Activated naive CD4-positive, alpha-beta T cell (primary cell): ENCODE measurements at places on chromosomes 6 and 20.

GRCh38 chr6:35084511-35085203 is 56.5 kb downstream of the TCP11 start:
- DNase-seq: no peak

GRCh38 chr20:3652221-3652620 is 11.0 kb downstream of the GFRA4 start:
- no peak for DNase-seq

GRCh38 chr20:56458206-56458821 is 10.1 kb upstream of the RTF2 start:
- DNase-seq: no peak

GRCh38 chr6:149771925-149772324 is 22.4 kb downstream of the PCMT1 start:
- no peak for DNase-seq

- no peak for DNase-seq
Measured at GRCh38 chr20:63151554-63152321, 64.2 kb downstream of the YTHDF1 start.

DNA sequence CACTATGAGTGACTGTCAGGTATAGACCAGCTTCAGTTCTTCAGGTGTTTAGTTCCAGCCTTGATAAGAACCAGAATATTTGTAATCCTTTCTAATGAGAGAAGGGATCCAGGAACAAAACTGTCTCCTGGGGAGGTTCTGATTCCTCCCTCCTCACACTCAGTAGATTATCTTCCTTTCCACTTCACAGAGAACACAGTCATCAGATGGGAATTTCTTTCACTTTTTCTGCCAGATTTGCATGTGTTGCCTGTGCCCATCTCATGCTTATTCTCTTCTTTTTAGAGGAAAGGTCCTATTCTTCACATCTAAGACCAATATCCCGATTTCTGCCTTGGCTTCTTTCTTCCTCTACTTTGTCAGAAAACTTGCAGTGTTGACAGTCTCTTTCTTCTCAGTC is 50.8 kb downstream of the CD109 start:
- DNase-seq: no peak

DNA sequence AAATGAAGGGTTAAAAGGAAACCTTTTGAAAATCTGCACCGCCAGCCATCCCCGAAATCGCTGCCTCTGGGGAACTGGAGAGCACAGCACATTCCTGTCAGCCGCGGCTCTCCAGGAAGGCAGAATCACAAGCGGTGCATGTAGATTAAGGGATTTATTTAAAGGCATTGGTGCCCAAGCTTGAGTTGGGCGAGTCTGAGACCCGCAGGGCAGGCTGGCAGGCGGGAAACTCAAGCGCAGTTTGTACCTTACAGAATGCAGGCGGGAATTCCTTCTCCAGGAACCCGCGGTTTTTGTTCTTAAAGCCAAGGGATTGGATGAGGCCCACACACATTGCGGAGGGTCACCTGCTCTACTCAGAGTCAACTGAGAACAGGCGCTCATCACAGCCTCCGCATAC is 10.8 kb downstream of the GPR31 start:
- no peak for DNase-seq

- DNase-seq: no peak
Measured at GRCh38 chr6:169895000-169895759, 143.8 kb downstream of the ERMARD start.

- no peak for DNase-seq
Measured at GRCh38 chr6:72824833-72825232, 203.0 kb downstream of the KCNQ5 start.

DNA sequence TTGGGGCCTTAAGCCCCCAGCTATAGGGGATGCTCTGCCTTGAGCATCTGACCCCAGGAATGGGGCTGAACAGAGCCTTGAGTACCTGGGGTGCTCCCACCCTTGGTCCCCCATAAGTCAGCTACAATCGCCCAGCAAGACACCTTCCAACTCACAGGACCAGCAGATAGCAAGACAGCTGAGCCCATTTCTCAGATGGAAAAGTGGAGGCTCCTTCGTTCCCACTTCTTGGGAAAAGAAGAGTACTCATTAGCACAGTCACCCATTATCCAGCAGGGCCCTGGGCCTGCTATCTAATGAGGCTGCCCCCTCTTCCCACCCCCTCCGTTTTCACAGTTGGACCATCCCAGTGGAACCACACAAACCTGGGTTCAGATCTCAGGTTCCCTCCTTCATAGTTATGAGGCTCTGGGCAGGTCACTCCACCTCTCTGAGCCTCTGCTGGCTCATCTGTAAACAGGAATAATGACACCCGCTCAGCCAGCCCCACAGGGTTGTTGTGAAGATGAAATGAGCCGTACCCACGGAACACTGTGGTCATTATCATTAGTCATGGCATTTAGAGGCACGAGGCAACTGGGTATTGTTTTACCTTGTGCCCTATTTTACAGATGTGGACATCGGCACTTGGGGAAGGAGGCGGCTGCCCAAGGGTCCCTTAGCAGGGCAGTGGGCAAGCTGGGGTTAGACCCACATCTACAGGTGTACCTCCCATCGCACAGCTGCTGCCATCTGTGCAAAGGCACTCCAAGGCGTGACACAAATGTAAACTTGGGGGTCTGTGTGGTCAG is 4.5 kb downstream of the LPIN3 start:
- no peak for DNase-seq

GRCh38 chr20:49455691-49456090 is 26.8 kb downstream of the KCNB1 start:
- DNase-seq: no peak

GRCh38 chr20:745683-746301 is 22.5 kb downstream of the SLC52A3 start:
- DNase-seq: no peak

DNA sequence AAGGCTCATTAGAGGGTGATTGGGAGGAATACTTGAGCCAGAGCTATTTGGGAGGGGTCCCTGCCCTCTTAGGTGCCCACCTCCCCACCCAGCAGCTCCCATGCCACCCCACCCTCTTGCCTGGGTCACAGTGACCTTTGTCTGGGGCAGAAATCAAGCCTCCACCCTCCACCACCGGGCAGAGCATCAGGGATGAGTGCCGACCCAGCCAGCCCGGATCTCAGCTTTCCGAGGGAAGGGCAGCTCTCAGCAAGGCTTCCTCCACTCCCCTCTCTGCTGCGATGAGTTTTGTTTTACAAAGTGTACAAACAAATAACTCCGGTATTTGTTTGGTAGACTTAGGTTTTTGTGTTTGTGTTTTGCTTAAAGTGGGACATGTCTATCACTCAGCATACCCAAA is 136.7 kb upstream of the CST7 start:
- no peak for DNase-seq

GRCh38 chr6:167995731-167996151 is 1.7 kb upstream of the KIF25 start:
- DNase-seq: no peak

- DNase-seq: no peak
Measured at GRCh38 chr6:105692613-105693215, 289.8 kb upstream of the PREP start.

DNA sequence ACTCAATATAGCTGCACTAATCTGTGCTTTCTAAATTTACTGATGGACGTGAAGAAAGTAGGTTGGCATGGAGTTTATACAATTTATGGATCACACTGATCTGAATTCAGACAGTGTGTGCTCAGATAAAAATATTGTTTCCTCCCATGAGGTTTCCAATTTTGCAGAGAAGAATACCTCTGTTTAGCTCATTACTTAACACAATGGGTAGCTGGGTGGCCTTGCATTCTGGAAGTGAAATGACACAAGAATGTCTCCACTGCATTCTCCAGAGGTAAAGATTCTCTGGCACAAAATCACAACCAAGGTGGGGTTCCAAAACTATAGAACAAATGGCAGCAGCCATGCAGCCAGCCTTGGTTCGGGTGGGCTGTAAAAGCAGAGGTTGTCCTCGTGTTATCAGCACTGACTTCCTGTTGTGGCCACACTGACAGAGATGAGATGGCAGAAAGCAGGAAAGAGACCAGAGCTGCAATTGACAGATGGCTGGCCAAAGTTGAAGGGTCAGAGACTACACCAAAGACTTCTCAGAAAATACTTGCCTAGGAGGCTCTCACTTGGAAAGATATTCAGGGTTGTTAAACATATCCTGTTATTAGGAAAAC is 50.2 kb downstream of the HDAC2 start:
- no peak for DNase-seq

- DNase-seq: no peak
Measured at GRCh38 chr20:35304956-35305355, 12.7 kb upstream of the FAM83C start.

DNA sequence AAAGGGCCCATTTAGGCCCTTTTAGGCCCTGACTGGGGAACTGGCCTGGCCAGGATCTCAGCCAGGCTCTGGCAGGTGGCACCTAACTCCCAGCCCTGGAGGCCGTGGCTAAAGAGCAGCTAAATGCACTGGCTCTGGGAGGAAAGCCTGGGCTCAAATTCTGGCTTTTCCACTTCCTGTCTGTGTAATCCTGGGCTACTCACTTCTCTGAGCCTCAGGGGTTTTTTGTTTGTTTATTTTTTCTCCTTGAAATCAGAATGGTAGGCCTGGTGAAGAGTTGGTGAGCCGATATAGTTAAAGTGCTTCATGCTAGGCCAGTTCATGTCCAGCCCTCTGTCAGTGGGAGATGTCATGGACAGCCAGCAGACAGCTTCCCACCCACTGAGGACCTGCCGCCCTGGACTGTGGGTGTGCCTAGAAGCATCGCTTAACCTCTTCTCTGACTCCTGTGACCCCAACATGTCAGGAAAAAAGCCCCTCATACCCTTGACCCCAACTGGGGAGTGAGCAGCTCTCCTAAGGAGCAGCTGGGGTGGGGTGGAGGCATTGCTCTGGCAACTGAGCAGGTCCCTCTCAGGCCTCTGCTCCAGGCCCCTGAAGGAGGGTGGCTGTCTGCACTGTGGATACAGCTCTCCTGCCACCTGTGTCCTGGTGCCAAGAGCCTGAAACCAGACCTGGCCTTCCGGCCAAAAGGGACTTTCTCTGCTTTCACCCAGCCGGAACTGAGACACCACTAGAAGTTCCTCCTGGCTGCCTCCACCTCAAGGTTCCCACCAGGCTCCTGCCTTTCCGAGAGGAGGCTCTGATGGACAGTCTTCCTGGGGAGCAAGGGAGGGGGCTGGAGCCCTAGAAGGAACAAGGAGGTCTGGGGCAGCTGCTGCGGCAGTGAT is 57.2 kb upstream of the MYL9 start:
- DNase-seq: no peak

DNA sequence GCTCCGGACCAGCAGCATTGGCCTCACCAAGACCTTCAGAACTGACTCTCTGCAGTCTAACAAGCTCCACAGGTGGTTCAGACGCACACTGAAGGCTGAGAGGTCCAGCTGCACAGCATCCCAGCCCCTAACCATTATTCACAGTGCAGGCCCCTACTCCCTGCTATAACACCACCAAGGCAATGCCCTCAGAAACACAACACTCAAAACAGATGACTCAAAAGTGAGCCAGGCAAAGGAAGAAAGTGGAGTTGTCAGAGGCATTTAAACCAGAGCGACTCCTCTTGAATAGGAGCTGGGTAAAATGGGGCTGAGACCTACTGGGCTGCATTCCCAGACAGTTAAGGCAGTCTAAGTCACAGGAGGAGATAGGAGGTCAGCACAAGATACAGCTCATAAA is 20.5 kb upstream of the MC3R start:
- no peak for DNase-seq

- DNase-seq: no peak
Measured at GRCh38 chr20:19785173-19785982, 27.3 kb downstream of the RIN2 start.

GRCh38 chr6:119230160-119230559 is 119.4 kb downstream of the MAN1A1 start:
- no peak for DNase-seq

GRCh38 chr20:58941471-58941870 is 39.6 kb upstream of the NELFCD start:
- no peak for DNase-seq

DNA sequence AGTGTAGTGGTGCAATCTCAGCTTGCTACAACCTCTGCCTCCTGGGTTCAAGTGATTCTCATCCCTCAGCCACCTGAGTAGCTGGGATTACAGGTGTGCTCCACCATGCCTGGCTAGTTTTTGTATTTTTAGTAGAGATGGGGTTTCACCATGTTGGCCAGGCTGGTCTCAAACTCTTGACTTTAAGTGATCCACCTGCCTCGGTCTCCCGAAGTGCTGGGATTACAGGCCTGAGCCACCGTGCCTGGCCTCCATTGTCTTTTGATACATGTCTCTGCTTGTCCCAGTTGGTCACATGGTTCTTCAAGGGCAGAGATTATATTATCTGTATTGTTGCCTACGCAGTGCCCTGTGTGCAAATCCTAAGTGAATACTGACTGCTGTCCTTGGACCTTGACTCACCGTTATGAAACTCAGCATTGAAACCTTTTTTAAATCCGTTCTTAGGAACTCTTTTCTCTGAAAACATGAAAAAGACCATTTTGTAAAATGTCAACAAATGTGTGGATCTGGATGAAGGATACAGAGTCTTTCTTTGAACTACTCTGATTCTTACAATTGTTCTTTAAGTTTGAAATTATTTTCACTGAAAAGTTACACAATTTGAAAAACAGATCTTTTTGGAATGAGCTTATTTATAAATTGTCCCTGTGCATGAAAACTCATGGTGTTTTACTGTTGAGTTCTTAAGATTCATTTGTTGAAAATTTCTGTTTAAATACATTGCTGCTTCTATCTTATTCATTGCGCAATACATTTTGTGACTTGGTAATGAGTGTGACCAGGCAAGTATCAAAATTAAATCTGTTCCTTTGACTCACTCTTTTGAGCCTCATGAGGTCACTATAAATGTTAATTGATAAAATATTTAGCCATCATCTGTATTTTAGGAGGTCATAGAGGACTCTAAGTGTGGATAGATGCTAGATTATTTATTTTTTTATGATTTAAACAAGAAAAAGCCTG is 293.5 kb downstream of the UTRN start:
- DNase-seq: no peak

DNA sequence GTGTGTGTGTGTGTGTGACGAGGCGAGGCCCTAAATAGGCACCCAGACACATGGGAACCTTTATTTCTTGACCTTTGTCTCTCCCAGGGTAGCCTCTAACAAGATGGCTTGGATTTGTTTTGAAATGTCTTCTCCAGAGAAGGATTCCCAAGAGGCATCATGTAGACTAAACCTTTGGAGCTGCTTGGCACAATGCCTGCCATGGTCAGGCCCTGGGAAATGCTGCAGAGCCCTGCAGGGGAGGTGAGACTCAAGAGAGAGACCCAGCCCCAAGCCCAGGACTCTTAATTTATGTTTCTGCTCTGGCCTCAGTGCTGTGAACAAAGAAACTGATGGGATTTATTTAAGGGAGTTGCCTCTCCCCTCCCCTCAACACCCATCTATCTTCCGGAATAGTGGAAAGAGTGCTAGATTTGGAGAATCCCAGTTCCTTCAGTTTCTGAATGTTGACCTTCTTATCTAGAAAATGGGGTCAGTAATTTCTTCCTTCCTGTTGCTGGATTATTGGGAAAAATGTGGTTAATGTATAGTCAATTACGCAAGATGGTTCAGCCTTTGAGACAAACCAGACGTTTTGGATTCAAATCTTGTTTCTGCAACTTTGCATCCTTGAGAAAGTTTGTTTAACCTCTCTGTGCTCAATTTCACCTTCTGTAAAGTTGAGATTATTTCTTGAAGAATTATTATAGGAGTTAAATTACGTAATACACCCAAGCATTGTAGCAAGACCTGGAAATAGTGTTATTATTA is 434.8 kb downstream of the MAFB start:
- no peak for DNase-seq
